ENCODE measurements at places on chromosomes 4 and X.

GRCh38 chrX:3440981-3441380 lies 94.5 kb upstream of the MXRA5 start:
- no peak for DNase-seq

DNA sequence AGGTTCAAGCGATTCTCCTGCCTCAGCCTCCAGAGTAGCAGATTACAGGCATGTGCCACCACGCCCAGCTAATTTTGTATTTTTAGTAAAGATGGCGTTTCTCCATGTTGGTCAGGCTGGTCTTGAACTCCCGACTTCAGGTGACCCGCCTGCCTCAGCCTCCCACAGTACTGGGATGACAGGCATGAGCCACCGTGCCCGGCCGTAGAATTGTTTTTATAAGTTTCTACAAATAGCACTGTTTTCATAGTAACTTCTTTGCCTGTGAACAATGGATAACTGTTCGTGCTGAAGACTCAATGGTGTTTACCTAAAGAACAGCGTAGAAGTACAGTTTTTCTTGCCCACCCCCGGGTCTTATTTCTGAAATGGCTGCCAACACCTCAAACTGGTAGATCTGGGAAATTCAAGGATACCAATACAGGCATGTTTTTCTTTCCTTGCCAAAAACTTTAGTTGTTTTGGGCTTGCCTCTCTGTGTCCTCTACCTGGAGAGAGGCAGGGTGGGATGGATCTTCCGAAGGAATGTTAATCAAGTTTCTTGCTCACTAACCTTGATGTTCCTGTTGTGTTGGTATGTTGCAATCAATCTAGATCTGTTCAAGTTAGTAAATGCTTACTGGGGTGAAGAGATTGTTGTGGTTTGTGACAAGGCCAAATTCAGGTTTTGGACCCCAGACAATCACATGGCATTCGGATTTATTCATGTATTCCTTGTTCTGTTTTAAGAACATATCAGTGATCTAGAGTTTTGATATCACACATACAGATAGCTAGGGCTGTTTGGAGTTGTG lies 2.8 kb upstream of the RUFY3 start:
- DNase-seq = no peak

GRCh38 chrX:53047228-53047627 lies 1.4 kb upstream of the GPR173 start:
- DNase-seq = no peak

DNA sequence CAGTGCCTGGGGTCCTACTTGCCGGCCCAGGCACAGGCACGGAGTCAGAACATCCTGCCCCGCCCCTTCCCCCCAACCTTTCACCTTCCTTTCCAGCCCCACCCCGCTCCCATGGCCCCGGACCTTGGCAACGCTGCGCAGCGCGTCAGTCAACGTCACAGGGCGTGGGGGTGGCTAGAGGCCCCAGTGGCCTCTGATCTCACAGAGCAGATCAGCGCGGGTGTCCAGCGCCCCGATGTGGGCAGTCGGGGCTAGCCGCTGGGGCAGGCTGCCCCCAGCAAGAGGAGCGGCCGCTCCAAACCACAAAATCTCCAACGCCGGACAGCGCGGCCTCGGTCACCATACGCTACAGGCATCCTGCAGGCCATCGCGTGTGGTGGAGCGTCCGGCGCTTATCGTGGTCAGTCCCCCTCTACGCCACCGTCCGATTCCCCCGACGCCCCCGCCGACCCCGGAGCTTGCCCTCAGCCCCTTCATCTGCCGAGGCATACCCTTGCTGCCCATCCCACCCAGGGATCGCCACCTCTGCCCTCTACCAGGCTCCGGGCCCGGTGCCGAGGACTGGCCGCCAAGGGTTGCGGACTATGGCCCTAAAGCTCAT lies 69.6 kb upstream of the APOOL start:
- no peak for DNase-seq

DNA sequence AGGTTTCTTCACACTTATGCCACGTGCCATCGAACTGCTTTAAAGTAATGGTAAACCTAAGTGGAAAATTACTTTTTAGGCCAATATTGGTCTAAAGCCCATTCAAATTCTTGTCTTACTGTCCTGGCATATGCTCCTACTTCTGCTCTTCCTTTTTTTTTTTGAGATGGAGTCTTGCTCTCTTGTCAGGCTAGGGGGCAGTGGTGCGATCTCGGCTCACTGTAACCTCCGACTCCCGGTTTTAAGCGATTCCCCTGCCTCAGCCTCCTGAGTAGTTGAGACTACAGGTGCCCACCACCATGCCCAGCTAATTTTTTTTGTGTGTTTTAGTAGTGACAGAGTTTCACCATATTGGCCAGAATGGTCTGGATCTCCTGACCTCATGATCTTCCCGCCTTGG lies 129.0 kb upstream of the TECRL start:
- no peak for DNase-seq

DNA sequence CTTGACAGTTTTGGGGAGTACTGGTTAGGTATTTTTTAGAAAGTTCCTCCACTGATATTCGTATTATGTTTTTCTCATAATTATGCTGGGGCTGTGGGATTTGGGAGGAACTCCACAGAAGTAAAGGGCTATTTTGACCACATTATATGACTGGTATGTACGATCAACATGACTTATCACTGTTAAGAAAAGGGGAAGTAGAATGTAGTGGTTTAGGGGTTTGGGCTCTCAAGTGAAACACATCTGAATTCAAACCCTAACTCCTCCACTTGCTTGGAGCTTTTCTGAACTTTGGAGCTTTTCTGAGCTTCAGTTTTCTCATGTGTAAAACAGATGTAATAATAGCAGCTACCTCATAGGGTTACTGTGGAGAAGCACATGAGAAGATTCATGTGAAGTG lies 96.4 kb upstream of the C1GALT1C1 start:
- no peak for DNase-seq

DNA sequence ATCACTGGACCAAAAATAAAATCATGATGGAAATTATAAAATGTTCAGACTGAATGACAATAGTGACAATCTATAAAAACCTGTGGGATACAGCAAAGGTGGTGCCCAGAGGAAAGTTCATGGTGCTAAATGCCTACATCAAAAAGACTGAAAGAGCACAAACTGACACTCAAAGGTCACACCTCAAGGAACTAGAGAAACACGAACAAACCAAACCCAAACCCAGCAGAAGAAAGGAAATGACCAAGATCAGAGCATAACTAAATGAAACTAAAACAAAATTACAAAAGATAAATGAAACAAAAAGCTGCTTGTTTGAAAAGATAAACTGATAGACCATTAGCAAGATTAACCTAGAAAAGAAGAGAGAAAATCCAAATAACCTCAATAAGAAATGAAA lies 78.7 kb downstream of the ANAPC10 start:
- no peak for DNase-seq

- DNase-seq = no peak
These were observed 159.1 kb upstream of the HS3ST1 start for GRCh38 chr4:11587797-11588196.

GRCh38 chr4:103099691-103100392 lies at the start of gene BDH2:
BDH2 (minus strand) TSS chr4:103099834; CDS start chr4:103096254, 3,580 bp downstream.
- DNase-seq = peak; percentile 90

DNA sequence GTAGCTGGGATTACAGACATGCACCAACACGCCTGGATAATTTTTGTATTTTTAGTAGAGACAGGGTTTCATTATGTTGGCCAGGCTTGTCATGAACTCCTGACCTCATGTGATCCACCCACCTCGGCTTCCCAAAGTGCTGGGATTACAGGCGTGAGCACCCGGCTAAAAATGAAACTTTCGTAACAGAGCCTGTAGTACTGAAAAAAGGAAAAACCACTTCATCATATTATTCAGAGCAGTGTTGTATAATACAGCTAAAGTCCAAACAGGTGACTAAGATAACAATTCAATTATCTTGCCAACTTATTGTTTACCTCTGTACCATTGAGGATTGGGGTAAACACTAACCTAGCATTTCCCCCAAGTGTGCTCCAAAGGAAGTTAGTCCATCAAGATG lies 43.9 kb upstream of the HPRT1 start:
- no peak for DNase-seq

DNA sequence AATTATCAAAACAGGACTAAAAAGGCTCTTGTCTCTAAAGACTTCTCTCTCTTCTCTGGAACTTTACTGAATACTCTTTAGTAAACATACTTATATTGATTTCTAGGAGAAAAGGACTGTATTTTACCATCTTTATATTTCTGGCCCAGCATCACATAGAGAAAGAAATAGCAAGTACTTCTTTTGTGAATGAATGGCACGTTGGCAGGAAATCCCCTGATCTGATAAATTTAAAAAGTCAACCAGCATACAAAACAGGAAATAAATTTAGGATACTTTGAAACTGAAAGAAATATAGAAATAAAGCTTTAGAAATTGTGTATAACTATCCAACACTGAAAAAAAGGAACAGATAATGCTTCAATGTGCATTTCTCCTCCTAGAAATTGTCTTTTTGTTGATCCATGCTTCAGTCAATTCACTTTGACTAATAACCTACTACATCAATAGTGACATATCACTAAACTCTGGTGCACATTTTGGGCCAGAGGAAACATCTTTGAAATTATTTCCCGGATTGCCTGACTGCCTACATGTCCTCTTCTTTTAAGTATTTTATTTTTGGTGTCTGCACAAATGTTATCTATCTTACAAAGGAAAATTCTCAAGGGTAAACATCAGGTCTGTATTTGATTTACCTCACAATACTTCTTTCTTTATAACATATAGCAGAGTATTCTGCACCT lies 183.5 kb upstream of the FSTL5 start:
- no peak for DNase-seq

- no peak for DNase-seq
These were observed 9.9 kb upstream of the PDLIM5 start for GRCh38 chr4:94441838-94442237.

GRCh38 chrX:69289046-69289792 lies 124.0 kb upstream of the PJA1 start:
- DNase-seq = no peak

- DNase-seq = no peak
These were observed 331.1 kb upstream of the MAGEB18 start for GRCh38 chrX:25807022-25807421.

GRCh38 chr4:109433205-109434006 lies at the start of gene SEC24B:
SEC24B (plus strand) TSS chr4:109433815; CDS start chr4:109433870, 55 bp downstream.
- DNase-seq = peak; percentile 51

- no peak for DNase-seq
These were observed 32.6 kb upstream of the NKX6-1 start for GRCh38 chr4:84531689-84532088.

- DNase-seq = no peak
These were observed 1.7 kb upstream of the MXRA5 start for GRCh38 chrX:3348191-3348590.

DNA sequence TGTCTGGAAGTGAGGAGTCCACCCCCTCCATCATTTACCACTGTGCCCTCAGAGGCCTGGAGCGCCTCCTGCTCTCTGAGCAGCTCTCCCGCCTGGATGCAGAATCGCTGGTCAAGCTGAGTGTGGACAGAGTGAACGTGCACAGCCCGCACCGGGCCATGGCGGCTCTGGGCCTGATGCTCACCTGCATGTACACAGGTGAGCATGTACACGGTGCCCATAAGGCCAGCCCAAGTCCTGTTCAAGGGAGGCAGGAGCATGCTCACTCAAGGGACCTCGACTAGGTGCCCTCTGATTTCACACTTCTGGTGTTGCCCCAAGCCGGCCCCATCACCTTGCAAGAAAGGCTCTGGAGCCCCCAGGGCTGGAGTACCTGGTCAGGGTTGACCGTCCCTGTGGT lies 13.4 kb upstream of the MSANTD1 start:
- DNase-seq = no peak

DNA sequence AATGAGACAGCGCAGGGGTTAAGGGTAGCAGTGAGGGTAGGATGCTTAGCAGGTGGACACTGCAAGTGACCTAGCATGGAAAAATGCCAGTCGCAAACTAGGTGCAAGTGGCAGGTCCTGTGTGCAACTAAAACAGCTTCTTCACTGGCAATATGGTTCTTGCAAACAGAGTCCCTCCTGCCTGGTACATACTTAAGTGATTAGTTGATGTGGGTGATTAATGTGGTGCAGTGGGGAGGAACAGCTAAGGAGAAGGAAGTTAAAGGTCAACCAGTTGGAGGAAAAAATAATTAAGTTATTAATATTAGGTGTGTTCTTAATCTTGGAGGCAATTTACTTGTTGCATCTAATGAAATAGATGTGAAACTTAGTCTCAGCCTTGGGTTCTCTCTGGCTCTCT lies 121.6 kb upstream of the IGFBP7 start:
- no peak for DNase-seq

DNA sequence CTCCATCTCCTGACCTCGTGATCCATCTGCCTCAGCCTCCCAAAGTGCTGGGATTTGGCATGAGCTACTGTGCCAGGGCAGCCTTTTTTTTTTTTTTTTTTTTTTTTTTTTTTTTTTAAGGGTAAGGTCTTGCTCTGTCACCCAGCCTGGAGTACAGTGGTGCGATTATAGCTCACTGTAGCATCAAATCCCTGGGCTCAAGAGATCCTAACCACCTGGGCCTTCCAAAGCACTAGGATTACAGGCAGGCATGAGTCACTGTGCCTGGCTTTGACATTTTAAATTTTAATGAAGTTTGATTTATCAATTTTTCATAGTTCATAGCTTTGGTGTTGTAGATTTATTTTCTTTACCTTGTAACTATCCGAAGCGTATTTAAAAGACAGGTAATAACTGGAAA lies 17.8 kb upstream of the OCIAD2 start:
- no peak for DNase-seq

GRCh38 chrX:119190831-119191230 lies 45.3 kb upstream of the PGRMC1 start:
- no peak for DNase-seq

GRCh38 chr4:91092398-91092980 lies 965.3 kb downstream of the CCSER1 start:
- DNase-seq = no peak

DNA sequence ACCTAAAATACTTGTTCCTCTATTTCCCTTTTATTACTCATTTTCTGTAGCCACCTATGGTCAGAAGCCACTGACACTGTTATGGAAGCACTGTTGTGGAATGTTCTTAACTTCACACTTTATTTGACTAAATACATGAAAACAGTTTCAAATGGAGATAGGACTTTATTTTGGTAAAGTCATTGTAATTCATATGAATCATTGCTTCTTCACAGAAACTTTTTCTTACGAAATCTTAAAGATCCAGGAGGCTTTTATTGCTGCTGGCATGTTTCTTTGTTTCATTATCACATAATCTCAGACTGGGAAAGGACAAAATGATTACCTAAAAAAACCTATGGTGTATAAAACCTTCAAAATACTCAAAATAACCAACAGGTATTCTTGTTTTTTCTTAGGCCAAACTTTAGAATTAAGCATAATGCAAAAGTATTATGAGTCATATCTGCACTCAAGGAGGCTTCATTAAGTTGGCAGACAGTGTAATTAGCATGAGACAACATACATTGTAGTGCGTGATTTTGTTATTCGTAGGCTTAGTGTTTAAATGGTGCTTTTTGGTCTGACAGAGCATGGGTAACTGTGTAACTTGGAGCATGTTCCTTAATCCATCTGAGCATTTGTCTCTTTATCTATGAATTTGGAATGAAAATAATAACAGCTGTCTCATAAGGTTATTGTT lies 58.0 kb downstream of the SH3BGRL start:
- no peak for DNase-seq

All from AG09319 (cell line).